ENCODE measurements at places on chromosomes 1 and 21.

- no peak for DNase-seq
These were observed 1.9 kb downstream of the CCT3 start for GRCh38 chr1:156336242-156336641.

- no peak for DNase-seq
These were observed 93.5 kb downstream of the SYT14 start for GRCh38 chr1:210031473-210031872.

GRCh38 chr1:26848941-26849774 lies 13.8 kb upstream of the SFN start:
- DNase-seq: peak; percentile 62

GRCh38 chr1:206723462-206723804 lies 38.7 kb downstream of the MAPKAPK2 start:
- no peak for DNase-seq

- DNase-seq: no peak
These were observed 19.8 kb downstream of the RSBN1 start for GRCh38 chr1:113792471-113792870.

DNA sequence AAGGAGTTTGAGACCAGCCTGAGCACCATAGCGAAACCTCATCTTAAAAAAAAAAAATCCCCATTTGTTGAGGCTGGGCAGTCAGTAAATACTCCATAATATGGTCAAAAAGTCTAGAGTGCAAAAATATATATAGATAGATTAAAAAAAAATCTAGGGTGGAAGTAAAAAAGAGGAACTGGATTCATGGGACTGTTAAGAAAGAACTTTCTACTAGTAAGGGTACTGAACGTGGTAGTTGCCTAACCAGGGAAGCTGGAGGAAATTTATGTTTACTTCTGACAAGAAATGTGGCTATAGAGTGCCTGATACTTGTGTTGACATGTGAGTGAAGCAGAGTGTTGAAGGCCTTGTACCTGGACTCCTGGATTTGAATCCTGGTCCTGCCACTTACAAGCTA lies 265.9 kb upstream of the FAM78B start:
- no peak for DNase-seq

DNA sequence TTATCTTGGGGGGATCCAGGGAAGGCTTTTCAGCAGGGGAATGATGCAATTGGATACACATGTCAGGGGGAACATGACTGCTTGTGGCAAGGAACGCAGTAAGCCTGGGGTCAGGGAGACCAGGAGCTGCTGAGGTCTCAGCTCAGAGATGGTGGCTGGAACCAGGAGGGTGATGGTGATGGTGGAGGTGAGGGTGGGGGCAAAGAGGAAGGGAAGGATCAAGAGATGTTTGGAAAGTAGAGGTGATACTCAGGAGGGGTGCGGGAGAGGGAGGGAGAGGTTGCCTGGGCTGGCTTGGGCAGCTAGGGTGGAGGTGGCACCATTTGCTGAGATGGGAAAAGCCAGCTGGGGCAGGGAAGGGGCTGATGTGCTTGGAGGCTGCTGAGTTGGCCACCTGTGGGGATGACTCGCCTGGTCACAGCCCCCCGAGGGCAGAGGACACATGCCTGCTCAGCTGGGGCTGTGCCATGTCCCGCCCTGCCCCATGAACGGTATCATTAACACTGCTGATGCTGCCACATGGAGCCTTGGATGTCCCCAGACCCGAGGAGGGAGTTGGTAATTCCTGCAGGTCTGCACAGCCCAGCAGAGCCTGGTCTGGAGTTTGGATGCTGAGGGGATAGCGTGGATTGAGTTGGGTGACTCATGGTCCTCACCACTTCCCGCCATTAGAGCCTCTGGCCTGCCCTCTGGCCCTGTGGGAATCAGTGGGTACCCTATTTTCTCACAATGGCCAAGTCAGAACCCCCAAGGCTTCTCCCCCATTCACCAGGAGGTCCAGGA lies 6.3 kb upstream of the PADI1 start:
- peak; percentile 16 for DNase-seq

GRCh38 chr1:38497921-38498656 lies 361.5 kb downstream of the RRAGC start:
- DNase-seq: no peak

DNA sequence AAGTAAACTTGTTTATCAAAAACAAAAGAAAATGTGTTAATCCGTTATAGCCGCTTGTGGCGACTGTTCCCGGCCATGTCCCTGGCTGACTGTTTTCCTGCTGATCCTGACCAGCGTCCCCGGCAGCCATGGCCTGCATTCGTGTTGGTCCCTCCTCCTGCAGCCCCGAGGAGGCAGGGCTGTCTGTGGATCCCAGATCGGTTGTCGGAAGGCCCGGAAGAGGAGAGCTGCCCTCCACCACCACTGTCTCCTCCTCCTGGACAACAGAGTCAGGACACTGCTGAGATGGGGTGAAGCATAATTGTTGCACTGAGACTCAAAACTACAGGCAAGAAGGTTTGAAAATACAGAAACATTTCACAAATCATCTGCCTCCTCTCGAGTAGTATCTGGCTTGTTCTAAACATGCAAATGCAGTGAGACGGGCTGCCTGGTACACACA lies 3.6 kb upstream of the MXRA8 start:
- DNase-seq: peak; percentile 93

- peak; percentile 88 for DNase-seq
These were observed 77.0 kb upstream of the C1orf105 start for GRCh38 chr1:172343240-172344160.

DNA sequence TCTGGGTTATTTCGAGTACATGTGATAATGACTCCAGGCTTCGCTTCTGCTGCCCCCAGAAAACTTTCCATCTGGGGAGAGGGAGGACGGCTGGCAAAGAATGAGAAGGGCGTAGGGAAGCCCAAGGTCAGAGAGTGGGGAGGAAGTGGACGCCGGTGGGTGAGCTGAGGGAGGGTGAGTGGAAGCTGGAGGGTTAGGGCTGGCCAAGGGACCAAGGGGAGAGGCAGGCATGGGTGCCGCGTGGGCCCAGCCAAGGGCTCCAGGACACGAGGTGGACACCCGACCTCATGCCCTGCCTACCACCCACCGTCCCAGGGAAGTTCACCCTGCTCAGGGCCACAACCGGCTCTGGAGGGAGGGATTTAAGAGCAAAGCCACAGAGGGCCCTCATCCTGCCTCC lies 75.8 kb downstream of the CASZ1 start:
- DNase-seq: no peak

DNA sequence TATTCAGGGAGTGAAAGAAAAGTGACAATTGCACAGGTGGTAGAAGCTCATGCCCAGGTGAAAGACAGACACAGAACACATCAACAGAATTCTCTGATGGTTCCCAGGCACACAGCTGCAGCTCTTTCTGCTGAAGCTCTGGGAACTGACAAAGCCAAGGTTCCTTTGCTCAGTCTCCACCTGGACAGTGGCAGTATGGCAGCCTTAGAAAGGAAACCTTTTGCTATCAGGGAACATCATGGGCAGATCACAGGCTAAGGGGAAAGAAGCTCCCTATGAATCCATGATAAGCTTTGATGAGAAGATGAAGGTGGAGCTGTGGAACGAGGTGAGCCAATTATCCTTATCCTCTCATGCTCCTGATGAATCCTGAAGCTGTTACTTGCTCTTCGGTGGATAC lies 1.2 kb downstream of the SPRR2B start:
- no peak for DNase-seq

DNA sequence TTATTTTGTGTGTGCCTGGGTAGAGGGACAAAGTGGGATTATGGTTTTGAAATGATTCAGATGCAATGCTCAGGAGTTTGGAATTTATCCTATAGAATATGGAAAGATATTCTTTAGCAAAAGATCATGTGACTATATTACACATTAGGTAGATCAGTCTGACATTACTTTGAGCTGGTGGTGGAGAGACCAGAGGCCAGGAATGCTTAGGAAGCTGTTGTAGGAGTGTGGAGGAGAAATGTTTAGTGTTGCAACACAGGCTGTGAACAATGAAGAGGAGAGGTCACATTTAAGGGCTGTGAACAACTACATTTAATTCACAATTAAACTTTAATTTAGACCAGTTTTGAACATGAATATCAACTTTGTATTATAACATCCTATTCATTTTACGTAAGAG lies 45.3 kb upstream of the PODN start:
- DNase-seq: peak; percentile 29

DNA sequence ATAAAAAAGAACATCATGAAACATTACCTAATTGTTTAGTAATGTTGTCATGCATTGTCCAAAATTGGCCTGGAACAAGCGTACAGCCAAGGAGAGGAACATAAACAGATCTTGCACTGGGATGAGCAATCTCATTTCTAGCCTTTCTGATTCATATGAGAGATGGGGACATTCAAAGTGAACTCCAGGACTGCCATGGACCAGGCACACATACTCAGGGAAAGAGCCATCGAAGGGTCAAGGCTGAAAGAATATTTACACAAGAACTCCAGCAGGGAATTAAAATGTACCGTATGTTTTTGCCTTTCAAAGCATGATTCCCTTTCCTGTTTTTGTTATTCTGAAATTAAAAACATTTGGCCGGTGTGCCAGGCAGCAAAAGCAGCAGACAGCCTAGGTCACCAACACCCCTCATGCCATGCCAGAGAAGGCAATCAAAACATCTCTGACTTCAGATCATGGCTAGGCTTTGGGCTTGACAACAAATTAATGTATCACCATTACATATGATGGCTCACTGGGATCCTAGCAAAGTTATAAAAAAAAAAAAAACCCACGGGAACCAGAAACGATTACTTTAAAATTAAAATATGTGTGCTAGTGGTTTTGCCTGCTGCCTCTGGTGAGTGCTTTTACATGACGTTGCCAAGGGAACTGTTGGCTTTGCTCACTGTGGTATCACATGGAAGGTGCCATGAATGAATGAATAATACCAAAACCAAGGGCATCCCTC lies 159.8 kb downstream of the TGFBR3 start:
- peak; percentile 90 for DNase-seq

GRCh38 chr1:233281711-233282581 lies 13.6 kb downstream of the PCNX2 start:
- DNase-seq: peak; percentile 51

- DNase-seq: peak; percentile 71
These were observed 51.2 kb downstream of the TRAF5 start for GRCh38 chr1:211377539-211378450.

- DNase-seq: no peak
These were observed 2.1 kb upstream of the CIART start for GRCh38 chr1:150280138-150280707.

DNA sequence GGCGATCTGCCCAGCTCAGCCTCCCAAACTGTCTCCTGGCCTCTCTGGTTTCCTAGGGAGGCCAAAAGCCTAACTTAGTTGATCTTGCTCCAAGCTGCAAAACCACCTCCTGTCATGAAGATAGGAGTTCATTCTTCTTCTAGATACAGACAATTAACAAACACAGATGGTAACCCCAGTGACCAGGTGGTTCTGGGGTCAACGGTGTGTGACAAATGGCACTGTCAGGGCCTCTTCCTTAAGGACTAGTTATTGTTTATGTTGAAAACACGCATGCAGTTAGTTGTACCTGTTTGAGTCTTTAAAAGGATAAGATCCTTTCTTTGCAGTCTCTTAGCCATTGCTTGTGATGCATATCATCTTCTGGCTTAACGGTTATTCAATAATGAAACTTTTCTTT lies 4.6 kb upstream of the UMODL1 start:
- no peak for DNase-seq

DNA sequence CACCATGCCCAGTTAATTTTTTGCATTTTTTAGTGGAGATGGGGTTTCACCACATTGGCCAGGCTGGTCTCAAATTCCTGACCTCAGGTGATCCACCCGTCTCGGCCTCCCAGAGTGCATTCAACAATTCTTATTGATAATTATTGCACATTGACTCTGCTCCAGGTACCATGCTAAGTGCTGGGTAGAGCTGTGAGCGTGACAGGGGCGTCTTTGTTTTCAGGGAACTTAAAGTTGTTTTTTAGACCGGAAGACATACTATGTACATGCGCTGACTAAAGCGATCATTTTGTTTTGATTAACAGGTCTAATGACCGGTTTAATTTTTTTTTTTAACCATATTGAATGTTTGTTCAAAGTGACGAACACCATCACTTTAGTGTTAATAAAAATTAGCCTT lies 4.0 kb downstream of the CD247 start:
- DNase-seq: no peak

GRCh38 chr1:221723848-221724236 lies 18.0 kb downstream of the DUSP10 start:
- DNase-seq: no peak

DNA sequence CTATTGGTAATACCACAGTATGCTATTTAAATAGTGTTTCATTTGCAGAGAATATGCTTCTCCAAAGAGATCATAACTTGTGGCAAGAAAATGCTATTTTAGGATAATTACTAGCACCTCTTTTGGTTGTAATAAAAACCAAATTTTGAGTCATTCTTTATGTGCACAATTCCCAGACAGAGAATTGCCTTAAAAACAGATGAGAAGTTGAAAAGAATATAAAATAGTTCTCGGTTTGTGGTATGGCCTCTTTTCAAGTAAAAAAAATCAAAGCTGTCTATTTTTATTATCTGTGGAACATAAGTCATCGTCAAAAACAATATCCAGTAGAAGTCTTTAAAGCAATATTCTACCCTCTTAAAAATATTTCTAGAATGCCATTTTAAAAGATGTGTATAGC lies 185.9 kb downstream of the GREM2 start:
- no peak for DNase-seq

GRCh38 chr1:15445390-15446122 lies 7.3 kb downstream of the CTRC start:
- DNase-seq: no peak

- DNase-seq: no peak
These were observed 100.9 kb downstream of the ARHGEF10L start for GRCh38 chr1:17640393-17640792.

DNA sequence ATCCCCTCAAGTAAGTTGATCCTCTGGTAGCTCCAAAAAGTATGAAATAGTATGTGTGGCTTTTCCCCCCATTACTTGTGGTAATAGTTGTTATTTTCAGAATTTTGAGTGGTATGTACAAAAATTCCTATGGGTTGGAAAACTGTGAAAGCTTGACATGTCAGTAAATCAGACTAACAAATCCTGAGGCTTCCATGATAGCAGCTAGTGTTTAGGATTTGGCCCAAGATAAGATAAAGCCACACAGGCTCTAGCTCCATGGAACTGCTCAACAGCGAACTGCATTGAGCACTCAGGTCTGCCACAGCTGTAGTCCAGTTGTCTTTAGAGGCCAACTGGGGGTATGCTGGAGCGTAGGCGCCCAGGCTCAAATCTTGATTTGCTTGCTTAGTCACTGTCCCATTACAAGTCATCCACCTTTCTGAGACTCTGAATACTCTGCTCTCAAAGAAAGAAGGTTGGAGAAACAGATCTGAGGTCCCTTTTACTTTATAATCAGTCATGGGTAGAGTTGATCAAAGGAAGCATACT lies 28.7 kb downstream of the ATP1A1 start:
- no peak for DNase-seq

- DNase-seq: no peak
These were observed 11.4 kb downstream of the METTL13 start for GRCh38 chr1:171792656-171793369.

Measured in mesenchymal stem cell (in vitro differentiated cells and primary cell).